Stimulated activated CD4-positive, alpha-beta T cell treated with anti-CD3 and anti-CD28 coated beads, Interleukin-4, amount 100 ng/mL, for 1 hour (primary cell): ENCODE measurements at places on chromosomes 7 and 10.

GRCh38 chr10:118978316-118978997 is 51.1 kb upstream of the NANOS1 start:
- no peak for DNase-seq

DNA sequence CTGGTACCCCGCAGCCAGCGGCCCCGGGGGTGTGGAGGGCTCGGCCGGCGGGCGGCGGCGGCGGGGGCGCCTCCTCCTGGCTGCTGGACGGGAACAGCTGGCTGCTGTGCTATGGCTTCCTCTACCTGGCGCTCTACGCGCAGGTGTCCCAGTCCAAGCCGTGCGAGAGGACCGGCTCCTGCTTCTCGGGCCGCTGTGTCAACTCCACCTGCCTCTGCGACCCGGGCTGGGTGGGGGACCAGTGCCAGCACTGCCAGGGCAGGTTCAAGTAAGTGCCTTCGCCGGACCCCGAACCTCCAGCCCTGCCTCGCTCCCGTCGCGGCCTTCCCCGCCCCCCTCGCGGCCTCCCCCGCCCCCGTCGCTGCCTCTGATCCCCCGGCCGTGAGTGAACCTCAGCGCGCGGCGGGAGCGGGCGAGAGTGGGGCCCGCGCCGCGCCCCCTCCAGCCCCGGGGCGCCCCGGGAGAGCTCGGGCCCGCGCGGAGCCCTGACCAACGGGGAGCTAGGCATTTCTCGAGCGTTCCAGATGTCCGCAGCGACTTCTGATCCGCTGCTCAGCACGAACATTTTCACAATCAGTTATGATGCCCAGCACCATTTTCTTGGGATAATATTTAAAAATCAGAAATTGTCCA is 727 bp downstream of the ATRNL1 start:
- no peak for DNase-seq

DNA sequence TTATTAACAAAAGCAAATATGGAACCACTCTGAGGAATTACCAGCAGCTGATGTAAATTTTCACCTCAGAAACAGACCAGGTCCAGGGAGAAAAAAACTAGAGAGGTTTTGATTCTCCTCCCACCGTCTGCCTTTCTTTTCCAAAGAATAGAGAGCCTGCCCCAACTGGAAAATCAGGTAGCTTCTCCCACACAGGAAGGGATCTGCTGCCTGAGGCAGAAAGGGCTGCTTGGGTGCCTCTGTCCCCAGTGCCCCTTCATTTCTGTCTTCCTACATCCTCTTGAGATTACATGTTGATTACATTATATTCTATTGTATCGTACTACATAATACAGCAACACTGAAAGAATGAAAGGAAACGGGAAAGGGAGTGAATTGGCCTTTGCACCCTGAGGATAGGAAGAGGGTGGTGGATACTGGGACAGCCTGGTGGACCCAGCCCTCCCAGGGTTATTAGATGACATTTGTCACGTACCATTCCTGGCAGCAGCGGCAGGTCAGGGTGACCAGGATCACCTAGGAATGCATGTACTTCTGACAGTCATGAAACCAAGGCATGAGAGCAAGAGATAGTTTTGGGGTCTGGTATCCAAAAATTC is 8.9 kb downstream of the ST8SIA6 start:
- DNase-seq: no peak

GRCh38 chr10:60375293-60376004 is 14.2 kb downstream of the ANK3 start:
- DNase-seq: no peak

GRCh38 chr7:47040795-47041347 is 541.0 kb downstream of the TNS3 start:
- no peak for DNase-seq
